Smooth muscle cell of trachea (primary cell): ENCODE measurements at places on chromosomes 6 and 20. TPM values are rescaled to one million over a fixed set of nuclear protein-coding genes. Genes with fewer than 3 reads are reported as not detected.

The CCDC28A gene
- 10.1 and 26.9 TPM in 2 replicates for total RNA-seq

The CAP2 gene
- 3.5 and 3.6 TPM in 2 replicates for total RNA-seq

The ISM1 gene
- under 0.01 TPM in 1 of 2 replicates, not detected in the other for total RNA-seq

The ALDH5A1 gene
- 0.15 and 0.50 TPM in 2 replicates for total RNA-seq

The CALHM6 gene
- total RNA-seq: 0.33 and 0.44 TPM in 2 replicates

The GHRH gene
- total RNA-seq: not detected in 2 replicates

The ARFGEF3 gene
- 0.17 and 0.44 TPM in 2 replicates for total RNA-seq

The PAK5 gene
- total RNA-seq: under 0.01 TPM in 1 of 2 replicates, not detected in the other

The CAPN11 gene
- total RNA-seq: 0.15 and 0.33 TPM in 2 replicates

The ROS1 gene
- not detected in 2 replicates for total RNA-seq

The MUC21 gene
- total RNA-seq: not detected in 2 replicates

The RNF217 gene
- 10.9 and 14.0 TPM in 2 replicates for total RNA-seq

The NKAIN4 gene
- not detected in 2 replicates for total RNA-seq

The RAB44 gene
- under 0.01 TPM in 2 replicates for total RNA-seq

The GLP1R gene
- total RNA-seq: not detected in 2 replicates

The SGK2 gene
- total RNA-seq: 0.83 TPM in 1 of 2 replicates, not detected in the other

The FRK gene
- 1.5 and 1.7 TPM in 2 replicates for total RNA-seq

The CRYBG1 gene
- 12.6 and 15.6 TPM in 2 replicates for total RNA-seq

The DEFB112 gene
- not detected in 2 replicates for total RNA-seq

The LKAAEAR1 gene
- total RNA-seq: not detected in 2 replicates

The AVP gene
- total RNA-seq: not detected in 2 replicates

The LBP gene
- not detected in 2 replicates for total RNA-seq
